ENCODE measurements at places on chromosomes 11 and 22. TPM values are rescaled to one million over a fixed set of nuclear protein-coding genes. Genes with fewer than 3 reads are reported as not detected.

ESAM gene
- total RNA-seq: 0.52 TPM

WT1 gene
- total RNA-seq: not detected

HDAC10 gene
- 68.1 TPM for total RNA-seq

OR2AG2 gene
- total RNA-seq: 0.47 TPM

SLC16A8 gene
- total RNA-seq: not detected

CNIH2 gene
- total RNA-seq: 1.7 TPM

Measured in activated T-helper 1 cell treated with anti-CD3 and anti-CD28 coated beads, Interleukin-12 subunit alpha, Interleukin-12 subunit beta, Interleukin-2, Interleukin-4 antibody, amounts not matched to agents 30 ng/mL and 10 ng/mL and 1 ng/mL, durations not matched to agents 14 hours and 24 hours and 36 hours (primary cell).